T-cell (primary cell): ENCODE measurements at places on chromosomes 4 and X. TPM values are rescaled to one million over a fixed set of nuclear protein-coding genes. Genes with fewer than 3 reads are reported as not detected.

Gene UGT8
- total RNA-seq: 0.20 TPM

DNA sequence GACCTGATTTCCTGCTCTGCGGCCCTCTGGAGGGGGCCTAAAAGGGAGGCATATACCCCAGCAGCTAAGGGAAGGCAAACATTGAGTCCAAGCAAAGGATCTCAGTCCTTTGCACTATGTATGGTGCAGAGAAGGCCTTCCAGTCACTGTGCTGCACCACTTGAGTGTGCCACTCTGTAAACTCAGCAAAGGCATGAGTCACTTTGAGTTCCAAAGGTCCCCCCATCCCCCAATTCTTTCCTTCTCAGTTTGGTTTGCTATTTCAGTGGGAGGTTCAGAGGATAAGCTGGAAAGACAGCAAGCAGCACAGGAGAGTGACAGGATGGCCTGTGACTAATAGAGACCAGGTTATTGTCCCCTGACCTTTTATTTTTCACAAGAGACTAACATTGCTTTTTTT lies 131.3 kb downstream of the FHDC1 start:
- no peak overlapping the region for H3K4me3 ChIP-seq
- no peaks in the 10 kb centered on the region for H3K36me3 ChIP-seq
- H3K4me1 ChIP-seq: no peaks in the 10 kb centered on the region
- no peak overlapping the region for H3K27ac ChIP-seq
- DNase-seq: no peak

DNA sequence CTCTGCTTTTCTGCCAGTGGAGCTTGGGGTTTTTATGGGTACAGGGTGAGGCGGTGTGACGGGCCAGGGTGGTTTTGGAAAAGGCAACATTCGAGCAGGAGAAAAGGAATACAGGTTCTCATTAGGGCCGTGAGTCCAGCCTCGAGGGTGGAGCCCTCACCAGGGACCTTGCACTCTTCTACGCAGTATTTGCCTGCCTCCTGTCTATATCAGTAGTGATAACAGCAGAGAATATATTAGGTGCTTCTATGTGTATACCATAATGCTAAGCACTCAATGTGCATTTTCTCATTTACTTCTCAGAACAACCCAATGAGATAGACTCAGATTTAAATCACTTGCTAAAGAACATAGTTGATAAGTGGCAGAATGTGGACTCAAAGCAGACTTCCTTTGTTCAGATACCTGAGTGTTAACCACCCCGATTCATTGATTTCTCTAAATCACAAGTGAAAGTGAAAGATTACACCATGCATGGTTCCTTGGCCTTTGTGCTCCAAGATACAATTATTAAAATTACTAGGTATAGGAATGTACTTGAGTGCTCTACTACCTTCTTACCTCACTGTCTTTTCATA lies 403.9 kb downstream of the PCDH7 start:
- no peaks in the 10 kb centered on the region for H3K4me1 ChIP-seq
- no peak overlapping the region for H3K4me3 ChIP-seq
- H3K27ac ChIP-seq: no peak overlapping the region
- no peaks in the 10 kb centered on the region for H3K27me3 ChIP-seq

DNA sequence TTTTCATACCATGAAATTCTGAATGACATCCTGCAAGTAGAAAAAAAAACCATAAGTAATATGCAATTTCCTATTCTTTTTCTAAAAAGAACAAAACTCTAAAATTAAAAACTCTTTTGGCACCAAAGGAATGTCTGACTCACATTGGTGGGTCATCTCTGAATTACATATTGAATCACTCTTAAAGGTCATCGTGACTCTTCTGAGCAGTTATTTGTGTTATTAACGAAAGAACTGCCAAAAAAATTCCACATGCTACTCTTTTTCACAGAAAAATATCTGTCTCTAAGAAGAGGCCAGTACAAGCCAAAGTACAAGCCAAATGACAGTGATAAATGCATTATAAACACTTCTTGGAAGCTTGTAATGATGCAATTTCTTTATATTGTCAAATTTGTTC lies 282.2 kb downstream of the GUCY2F start:
- H3K4me1 ChIP-seq: no peaks in the 10 kb centered on the region
- no peak overlapping the region for H3K27ac ChIP-seq
- H3K36me3 ChIP-seq: no peaks in the 10 kb centered on the region

DNA sequence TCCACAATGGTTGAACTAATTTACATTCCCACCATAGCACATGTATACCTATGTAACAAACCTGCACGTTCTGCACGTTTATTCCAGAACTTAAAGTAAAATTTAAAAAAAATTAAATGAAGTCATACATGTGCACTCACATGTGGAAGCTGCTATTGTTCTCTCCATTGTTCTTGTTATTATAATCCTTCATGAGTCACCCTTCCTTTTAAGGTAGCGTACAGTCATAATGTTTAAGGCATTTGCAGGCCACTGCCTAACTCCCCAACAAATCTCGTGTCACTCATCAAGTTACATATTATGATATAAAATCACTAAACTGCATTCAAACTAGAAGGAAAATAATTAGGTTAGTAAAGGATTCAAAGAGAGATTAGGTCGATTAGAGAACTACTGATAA lies 63.6 kb downstream of the SLC7A11 start:
- H3K4me1 ChIP-seq: no peaks in the 10 kb centered on the region
- no peak for DNase-seq
- H3K4me3 ChIP-seq: no peak overlapping the region
- no peaks in the 10 kb centered on the region for H3K36me3 ChIP-seq

Gene CACNA1F
- total RNA-seq: 1.9 TPM

Gene PHOX2B
- not detected for total RNA-seq

DNA sequence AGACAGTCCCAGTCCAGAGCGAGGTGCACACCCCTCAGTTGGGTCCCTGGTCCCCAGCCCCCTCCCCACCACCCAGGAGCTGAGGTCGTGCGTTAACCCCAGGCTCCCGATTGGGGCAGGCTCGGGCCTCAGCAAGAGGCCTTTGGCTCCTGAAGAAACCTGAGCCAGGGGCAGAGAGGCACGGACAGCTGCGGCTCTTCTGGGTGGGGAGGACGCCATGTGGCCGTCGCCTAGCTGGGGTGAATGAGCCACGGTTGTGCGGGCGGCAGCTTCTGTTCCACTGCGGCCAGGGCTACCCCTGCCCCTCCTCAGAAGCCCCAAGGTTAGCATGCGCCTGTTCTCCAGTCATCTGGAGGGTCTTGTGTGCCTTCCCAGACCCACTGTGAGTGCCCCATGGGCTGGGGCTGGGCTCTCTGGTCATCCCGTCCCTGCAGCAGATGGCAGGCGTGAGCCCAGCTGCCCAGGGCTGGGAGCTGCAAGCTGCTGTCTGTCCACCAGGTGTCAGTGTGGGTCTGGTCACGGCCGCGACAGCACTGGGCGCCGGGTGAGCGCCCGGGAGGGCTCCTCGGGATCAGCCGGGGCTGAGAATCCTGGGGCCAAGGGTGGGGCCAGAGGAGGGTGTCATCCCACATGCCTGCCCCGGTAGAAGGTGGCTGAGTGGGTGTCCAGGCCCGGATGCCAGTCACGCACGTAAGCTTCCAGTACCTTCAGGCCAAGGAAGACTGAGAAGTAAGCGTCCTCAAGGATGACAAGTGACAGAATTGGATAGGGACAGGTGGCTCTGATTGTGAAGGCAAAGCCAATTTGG lies 21.9 kb downstream of the ATP2B3 start:
- no peaks in the 10 kb centered on the region for H3K27me3 ChIP-seq
- peaks cover 3% of the 10 kb centered on the region for H3K4me1 ChIP-seq
- H3K4me3 ChIP-seq: no peak overlapping the region
- H3K36me3 ChIP-seq: no peaks in the 10 kb centered on the region
- H3K27ac ChIP-seq: no peak overlapping the region

Gene CYSLTR1
- 17.9 TPM for total RNA-seq
